Immature natural killer cell (primary cell): ENCODE measurements at places on chromosomes 13 and 19.
A peak's percentile ranks its signal among the peaks of the same experiment; 100 is the strongest.

GRCh38 chr13:33146843-33147611 lies 130.8 kb downstream of the KL start:
- DNase-seq: no peak

GRCh38 chr13:48156466-48156865 lies 61.6 kb upstream of the MED4 start:
- peak; percentile 26 for DNase-seq

DNA sequence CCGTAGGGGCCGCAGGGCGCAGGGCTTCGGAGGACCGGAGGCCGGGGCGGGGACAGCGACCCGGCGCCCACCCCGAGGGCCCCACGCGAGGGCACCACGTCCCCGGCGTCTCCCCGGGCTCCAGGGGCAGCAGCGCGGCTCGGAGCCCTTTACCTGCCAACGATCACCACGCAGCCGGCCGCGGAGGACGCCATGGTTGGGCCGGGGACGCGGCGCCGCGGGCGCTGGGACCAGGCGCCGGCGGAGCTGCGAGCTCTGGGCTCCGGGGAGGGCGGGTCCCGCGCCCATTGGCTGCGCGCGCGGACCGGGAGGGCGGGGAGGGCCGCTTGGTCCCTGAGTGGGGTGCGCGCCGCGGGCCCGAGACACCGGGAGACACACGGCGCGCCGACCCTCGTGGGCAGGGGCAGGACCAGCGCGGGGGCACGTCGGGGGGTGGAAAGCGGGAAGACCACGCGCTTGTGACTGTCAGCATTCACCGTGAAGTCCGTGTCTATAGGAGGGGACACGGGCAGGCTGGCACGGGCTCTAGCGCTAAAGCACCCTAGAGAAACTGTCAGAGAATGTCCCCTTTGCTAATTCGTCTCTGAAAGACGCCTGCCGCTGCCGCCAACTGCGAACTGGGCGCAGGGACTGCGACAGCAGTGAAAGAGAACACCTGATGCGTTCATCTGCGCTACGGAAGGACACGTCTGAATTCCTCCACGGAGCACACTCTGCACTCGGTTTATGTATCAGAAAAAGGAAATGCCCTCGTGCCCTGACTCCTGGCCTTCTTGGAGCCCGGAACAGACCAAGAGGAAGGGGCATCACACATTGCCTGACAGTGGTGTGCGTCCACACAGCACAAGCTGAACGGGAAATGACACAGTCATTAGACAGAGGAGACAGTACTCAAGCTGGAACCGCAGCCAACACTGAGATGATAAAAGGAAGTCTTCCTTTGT lies at the start of gene CRYL1:
Gene CRYL1 (minus strand): TSS at position 257 of the 944 bp plus-strand sequence. CDS start 63 bp downstream, at position 194.
- DNase-seq: peak; percentile 64

DNA sequence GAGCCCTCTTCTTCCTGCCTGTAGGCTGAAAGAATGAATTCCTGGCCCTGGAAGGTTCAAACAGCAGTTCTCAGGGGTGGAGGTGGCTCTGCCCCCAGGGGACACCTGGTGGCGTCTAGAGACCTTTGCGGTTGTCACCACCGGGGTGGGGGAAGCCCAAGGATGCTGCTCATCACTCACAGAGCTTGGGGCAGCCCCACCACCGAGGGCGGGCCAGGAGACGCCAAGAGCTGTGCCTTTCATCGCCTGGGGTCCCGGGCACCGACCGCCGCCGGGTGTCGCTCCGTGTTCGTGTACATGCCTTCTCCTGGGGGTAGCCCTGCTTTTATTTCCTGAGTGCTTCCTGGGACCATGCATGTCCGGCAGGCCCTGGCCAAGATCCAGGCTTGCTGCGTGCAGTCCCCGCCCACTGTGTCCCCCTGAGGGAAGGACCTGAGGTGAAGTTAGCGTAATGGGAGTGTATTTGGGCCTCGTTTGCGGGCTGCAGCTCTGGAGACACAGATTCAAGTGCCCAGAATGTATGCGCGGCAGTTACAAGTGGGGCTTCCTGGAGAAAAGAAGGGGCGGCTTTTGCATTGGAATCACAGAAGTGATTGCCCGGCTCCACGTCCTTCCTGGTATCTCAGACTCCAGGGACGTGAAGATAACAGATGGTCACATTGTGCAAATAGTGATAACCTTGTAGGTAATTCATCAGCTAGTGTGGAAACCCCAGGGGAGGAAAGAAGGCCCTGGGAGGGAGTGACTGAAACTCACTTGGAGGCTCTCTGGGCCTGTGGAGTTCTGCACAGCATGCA lies 7.8 kb downstream of the DOT1L start:
- peak; percentile 39 for DNase-seq

- DNase-seq: no peak
Measured at GRCh38 chr19:46406976-46407375, 6.4 kb downstream of the CCDC8 start.

- no peak for DNase-seq
Measured at GRCh38 chr19:33392341-33393285, 19.1 kb downstream of the CEBPG start.

DNA sequence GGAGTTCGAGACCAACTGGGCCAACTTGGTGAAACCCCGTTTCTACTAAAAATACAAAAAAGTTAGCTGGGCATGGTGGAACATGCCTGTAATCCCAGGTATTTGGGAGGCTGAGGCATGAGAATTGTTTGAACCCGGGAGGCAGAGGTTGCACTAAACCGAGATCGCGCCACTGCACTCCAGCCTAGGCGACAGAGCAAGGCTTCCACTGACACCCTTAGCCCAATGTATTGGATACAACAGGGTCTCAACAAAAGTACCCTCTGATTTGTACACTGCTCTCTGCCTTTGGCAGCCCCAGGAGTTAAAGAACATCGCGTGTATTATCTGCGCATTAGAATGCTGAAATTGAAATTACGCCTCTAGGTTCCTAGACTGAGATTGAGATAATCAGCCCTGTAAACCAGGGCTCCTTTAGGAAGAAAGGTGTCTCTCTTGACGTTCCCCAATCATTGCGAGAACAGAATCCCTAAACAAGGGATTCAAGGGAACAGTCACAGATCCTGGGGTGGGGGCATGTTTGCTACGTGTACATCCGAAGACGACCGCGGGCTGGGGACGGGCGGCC lies 21.9 kb downstream of the IPO5 start:
- no peak for DNase-seq

GRCh38 chr19:48804496-48804895 lies 6.3 kb downstream of the BCAT2 start:
- no peak for DNase-seq

- DNase-seq: no peak
Measured at GRCh38 chr13:28380319-28380718, 114.6 kb downstream of the FLT1 start.

DNA sequence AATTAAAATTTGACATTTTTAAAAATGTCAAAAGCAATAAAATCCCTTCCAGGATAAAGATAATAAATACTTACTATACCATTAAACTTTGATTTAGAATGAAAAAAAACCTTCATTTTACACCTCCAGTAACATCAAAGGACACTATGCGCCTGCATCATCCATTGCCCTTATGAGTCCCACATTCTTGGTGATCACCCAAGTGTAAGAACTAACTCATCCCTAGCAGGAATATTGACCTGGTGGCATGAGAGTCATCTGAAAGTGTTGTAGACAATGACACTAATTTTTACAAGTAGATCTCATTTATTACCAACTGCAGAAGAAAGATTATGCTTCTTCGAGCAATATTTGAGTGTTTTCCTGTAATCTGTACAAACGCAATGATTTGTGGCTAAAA lies 1128.9 kb downstream of the EFNB2 start:
- no peak for DNase-seq

GRCh38 chr13:70457474-70457873 lies 349.2 kb upstream of the KLHL1 start:
- no peak for DNase-seq

DNA sequence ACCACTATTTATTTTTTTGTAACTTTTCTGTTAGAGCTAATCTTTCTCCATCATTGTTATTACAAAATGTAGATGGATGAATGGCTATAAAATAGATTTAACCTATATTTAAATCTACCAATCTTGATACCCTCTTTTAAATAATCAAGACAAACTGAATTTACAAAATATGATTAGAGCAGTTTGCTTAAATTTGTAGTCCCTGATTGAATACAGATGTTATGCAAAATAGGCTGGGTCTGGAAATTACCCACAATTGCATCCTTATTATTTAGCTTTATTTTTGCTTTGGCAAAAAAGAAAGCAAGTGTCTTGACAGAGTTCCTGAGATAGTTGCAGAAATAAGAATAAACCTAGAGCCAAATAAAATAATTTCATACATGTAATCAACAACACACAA lies 352.8 kb downstream of the KLF12 start:
- no peak for DNase-seq

- DNase-seq: no peak
Measured at GRCh38 chr13:96426167-96426566, 336.3 kb downstream of the HS6ST3 start.

GRCh38 chr13:98848746-98849145 lies 96.3 kb upstream of the SLC15A1 start:
- DNase-seq: no peak

DNA sequence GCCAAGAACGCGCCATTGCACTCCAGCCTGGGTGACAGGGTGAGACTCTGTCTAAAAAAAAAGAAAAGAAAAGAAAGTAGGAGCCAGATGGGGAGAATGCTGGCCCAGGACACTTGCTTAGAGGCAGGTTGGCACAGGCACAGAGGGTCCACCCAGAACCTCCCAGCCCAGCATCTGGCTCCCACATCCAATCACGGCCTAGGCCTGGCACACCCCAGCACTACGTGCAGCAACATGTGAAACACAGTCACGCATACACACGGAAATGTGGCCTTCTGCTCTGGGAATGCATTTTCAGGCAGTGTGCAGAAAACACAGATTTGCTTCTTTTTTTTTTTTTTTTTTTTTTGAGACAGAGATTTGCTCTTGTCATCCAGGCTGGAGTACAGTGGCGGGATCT lies 20.9 kb upstream of the FOSB start:
- no peak for DNase-seq

- no peak for DNase-seq
Measured at GRCh38 chr19:13461536-13461935, 44.7 kb downstream of the CACNA1A start.

DNA sequence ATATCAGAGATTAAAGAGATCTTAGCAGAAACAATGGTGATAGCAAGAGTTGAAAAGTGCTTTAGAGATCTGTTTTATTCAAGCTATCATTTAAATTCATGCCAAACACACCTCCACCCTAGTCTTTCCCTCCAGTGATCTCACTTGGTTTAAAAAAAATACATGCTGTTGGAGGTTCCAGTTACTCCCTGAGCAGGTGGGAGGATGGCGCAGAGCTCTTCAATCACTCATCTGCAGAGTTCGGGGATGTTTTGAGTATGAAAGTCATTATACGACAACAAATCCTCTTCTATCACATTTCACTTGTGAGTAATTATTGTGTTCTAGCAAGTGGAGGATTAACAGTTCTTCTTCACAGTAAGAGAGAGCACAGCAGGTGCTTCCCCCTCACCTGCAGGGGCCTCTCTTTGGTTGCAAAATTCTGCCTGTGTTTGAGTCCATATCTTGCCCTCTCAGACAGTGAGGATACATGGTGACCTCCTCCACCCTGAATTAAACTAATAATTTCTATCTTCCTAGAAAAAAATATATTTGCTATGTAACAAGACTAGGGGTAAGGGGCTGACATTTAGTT lies 376.7 kb downstream of the LIG4 start:
- DNase-seq: no peak

GRCh38 chr13:110305949-110306339 lies 1.0 kb downstream of the COL4A1 start:
- DNase-seq: no peak

DNA sequence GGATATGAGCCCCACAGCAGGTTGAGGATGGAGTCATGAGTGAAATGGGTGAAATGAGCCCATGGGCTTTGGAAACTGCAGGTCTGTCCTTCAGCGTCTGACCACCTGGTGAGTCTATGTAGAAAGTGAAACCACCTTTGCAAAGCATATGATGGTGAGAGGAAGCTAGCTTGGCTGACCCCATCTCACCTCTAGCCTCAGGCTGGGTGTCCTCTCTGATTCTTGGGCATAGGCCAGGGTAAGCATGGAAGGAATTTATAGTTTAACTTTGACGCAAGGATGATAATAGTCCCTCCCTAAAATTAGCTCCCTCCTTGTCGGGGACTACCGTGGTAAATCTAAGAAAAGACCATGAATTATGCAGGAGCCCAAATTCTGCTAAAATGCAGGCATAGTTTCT lies 16.8 kb upstream of the PSG9 start:
- DNase-seq: no peak

- DNase-seq: no peak
Measured at GRCh38 chr19:45791744-45792469, 738 bp downstream of the DMWD start.

- no peak for DNase-seq
Measured at GRCh38 chr13:46401432-46401831, 14.4 kb upstream of the RUBCNL start.

GRCh38 chr19:35142606-35143230 lies 337 bp upstream of the FXYD7 start:
- DNase-seq: peak; percentile 68

- DNase-seq: no peak
Measured at GRCh38 chr19:31317093-31317492, 32.1 kb downstream of the TSHZ3 start.

DNA sequence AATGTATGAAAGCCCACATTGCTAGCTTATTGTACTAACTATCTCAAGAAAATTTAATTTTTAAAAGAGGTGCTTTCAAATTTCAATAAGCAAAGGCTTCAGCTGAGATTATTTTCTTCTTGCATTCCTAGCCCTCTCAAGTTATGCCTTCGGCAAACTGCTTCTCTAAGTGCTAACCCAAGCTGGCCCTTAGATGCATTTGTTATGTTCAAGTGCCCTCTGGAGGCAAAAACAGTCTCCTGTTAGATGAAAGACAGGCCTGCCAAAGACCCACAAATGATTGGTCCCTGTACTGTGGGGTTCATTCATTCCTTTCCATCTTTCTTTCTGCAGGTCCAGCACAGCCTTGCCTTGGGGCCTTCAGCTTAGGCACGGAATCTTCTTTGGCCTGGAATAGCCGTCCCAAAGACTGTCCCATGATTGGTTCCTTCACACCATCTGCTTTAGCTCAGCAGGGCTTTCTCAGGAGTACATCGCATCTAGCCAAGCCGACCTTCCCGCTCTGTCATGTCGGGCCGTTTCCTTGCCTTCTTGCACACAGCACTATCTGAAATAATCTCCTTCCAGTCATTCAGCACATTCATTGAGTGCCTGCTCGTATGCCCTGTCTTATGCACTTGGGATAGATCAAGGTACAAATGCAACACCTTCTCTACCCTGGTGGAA lies 26.4 kb upstream of the TPTE2 start:
- peak; percentile 22 for DNase-seq

DNA sequence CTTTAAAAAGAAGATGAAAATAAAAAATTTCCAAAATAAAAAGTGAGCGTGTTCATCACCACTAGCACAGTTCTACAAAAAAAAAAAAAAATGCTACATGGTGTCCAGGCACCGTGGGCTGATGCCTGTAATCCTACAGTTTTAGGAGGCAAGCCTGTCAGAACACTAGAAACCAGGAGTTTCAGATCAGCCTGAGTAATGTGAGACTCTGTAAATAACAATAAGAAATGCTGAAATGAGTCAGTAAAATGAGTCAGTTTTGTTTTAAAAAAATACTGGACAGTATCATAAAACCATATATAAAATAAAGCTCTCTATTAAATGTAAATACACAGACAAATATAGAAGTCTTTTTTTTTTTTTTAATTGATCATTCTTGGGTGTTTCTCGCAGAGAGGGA lies 30.0 kb downstream of the ZNF91 start:
- no peak for DNase-seq
